Mesenteric fat pad (tissue), 1 donor: ENCODE measurements at places on chromosomes 1 and 21. TPM values are rescaled to one million over a fixed set of nuclear protein-coding genes. Genes with fewer than 3 reads are reported as not detected.

RAD54L gene
- total RNA-seq = not detected

OR2L8 gene
- total RNA-seq = not detected

DAB1 gene
- 1.9 TPM for total RNA-seq

ESRRG gene
- total RNA-seq = 1.9 TPM

NTRK1 gene
- total RNA-seq = 1.8 TPM

RHOU gene
- 29.5 TPM for total RNA-seq

PKP1 gene
- total RNA-seq = 11.5 TPM

GPR25 gene
- total RNA-seq = not detected

CELA2A gene
- 0.74 TPM for total RNA-seq

NUF2 gene
- 0.29 TPM for total RNA-seq

SPRR4 gene
- total RNA-seq = not detected

LIPI gene
- total RNA-seq = not detected

GUCA2B gene
- total RNA-seq = not detected

PPIAL4G gene
- total RNA-seq = not detected

DNAJC6 gene
- 1.9 TPM for total RNA-seq

SH2D2A gene
- 4.7 TPM for total RNA-seq

SLAMF1 gene
- total RNA-seq = 0.84 TPM

AUNIP gene
- total RNA-seq = not detected

GUCA2A gene
- total RNA-seq = not detected

FCRL6 gene
- not detected for total RNA-seq

ADCY10 gene
- total RNA-seq = 0.55 TPM

RAP1GAP gene
- 0.26 TPM for total RNA-seq

CLEC20A gene
- total RNA-seq = not detected

KCNH1 gene
- total RNA-seq = 0.26 TPM

PDZK1 gene
- not detected for total RNA-seq

PCBP3 gene
- total RNA-seq = 32.4 TPM

TOR1AIP2 gene
- 85.3 TPM for total RNA-seq

TEX38 gene
- not detected for total RNA-seq

PTPN7 gene
- 3.0 TPM for total RNA-seq

PLA2G4A gene
- total RNA-seq = 14.1 TPM

NSL1 gene
- 28.3 TPM for total RNA-seq

CYP4B1 gene
- total RNA-seq = 106 TPM

DENND1B gene
- 7.1 TPM for total RNA-seq

CRNN gene
- total RNA-seq = not detected

FCAMR gene
- total RNA-seq = not detected

PTPRU gene
- total RNA-seq = 17.2 TPM

SLC25A24 gene
- total RNA-seq = 41.1 TPM

HRNR gene
- total RNA-seq = not detected

RAB3B gene
- total RNA-seq = not detected

CFHR5 gene
- not detected for total RNA-seq

UTP25 gene
- total RNA-seq = 7.3 TPM

PTGER3 gene
- 253 TPM for total RNA-seq

PLPPR5 gene
- total RNA-seq = not detected

PM20D1 gene
- 0.29 TPM for total RNA-seq

SPRR1A gene
- total RNA-seq = not detected

NBPF1 gene
- total RNA-seq = 25.8 TPM

PRELP gene
- total RNA-seq = 80.0 TPM

RAB7B gene
- 6.0 TPM for total RNA-seq

EPS8L3 gene
- 0.58 TPM for total RNA-seq

AMPD1 gene
- not detected for total RNA-seq

SAMSN1 gene
- 42.4 TPM for total RNA-seq

TSTD1 gene
- 11.0 TPM for total RNA-seq
